ENCODE measurements at places on chromosomes 2 and 18.

DNA sequence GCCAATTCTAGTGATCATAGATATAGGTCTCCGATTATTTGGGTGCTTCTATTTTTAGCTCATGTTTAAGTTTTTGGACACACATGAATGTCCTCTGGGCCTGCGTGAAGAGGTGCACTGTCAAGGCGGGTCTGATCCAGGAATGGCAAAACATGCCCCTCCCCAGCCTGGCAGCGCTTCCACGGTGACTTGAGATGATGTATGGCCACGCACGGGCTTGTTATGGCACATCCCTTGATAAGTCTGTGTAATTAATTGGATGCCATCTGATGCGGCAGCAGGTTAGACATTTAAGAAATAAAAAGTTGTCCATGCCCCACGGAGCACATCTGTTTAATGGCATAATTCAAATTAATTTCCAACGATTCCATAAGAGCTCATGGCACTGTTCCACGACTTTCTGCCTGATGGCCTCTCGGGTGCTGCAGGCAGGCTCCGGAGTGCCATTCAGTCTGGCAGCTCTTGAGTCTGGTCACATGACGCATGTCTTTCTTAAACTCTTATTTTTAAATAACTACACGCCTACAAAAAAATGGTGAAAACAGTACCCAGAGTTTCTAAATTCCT is 151.4 kb downstream of the ACKR3 start:
- no peak for DNase-seq

DNA sequence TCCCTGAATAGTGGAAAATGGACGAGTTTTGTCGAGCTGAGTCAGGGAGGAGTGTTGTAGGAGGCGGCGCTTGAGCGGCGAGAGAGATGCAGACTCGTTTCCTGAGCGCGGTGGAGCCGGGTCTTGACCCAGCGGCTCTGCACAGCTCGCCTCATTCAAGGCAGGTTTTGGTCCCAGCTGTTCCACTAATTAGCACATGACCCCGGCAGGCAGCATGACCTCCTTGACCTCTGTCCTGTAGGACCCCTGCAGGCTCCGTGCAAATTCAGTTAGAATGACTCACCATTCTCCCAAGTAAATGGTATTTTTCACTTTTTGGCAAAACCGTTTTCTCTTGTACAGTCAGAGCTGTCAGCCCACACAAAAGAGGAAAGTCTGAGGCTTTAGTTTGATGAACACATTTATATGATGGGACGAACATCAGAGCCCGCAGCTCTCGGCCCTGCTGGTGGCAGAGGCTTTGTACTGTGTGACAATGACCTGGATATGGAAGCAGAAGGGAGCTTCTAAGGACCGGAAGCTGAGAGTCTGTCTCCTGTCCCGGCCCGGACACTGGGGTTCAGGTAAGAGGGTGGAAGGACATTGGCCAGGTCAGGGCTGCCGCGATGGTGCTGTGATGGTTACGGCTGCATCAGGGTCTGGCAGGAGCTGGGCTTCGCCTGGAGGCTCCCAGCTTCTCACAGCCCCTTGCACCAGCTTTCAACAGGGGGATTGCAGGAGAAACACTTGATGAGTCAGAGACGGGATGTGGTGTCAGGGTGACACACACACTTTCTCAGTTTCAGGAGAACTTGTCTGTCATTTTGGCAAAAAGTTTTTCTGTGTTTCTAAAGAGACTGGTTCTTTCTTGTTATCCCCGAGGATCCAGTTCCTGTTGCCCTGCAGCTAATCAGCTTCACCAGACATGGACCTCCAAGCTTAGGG is 29.9 kb upstream of the ALKAL2 start:
- DNase-seq = no peak

GRCh38 chr18:57023275-57023882 is 123.5 kb upstream of the BOD1L2 start:
- DNase-seq = no peak

GRCh38 chr2:42876326-42876751 is 84.0 kb upstream of the HAAO start:
- no peak for DNase-seq

DNA sequence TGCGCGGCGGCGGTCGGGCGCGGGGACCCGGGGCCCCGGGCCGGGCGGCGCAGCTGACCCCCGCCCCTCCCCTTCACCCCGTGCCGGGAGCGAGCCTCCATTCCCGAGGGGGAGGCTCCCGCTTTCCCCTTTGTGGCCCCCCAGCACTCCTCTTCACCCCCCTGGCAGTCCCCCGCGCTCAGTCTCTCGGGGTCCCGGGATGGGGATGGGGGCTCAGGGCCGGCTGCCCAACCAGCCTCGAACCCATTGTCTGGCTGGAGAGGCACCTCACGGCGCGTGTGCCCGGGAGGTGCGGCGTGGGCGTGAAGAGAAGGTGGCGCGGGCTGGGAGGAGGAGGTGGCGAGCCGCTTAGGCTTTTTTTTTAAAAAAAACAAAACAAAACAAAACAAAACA is 748 bp downstream of the FMNL2 start:
- DNase-seq = no peak

GRCh38 chr2:6362671-6363450 is 502.8 kb downstream of the CMPK2 start:
- DNase-seq = no peak

DNA sequence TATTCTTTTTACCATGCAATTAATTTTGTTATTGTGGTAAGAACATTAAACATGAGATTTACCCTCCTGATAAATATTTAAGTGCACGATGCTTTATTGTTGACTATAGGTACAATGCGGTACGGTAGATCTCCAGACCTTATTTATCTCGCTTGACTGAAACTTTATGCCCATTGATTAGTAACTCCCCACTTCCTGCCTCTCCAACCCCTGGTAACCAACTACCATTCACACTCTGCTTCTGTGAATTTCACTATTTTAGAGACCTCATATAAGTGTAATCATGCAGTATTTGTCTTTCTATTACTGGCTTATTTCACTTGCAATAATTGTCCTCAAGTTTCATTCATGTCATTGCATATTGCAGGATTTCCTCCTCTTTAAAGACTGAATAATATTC is 195.7 kb upstream of the ID2 start:
- DNase-seq = no peak

DNA sequence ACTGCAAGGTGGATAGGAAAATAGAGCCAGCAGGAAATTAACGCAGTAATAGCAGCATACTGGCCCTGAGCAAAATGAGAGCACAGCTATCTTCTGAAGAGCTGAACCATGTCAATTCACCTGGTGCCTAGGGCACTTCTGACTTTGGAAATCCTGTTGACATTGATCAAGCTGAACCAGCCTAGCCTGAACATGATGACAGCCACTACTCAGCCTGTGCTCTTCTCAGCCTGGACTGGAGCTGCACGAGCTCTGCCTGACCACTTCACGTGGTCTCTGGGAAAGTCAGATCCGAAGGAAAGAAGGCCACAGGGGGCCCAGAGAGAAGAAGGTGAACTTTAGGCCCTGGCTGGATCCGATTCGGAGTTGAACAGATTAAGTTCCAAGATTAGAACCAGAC is 421.9 kb downstream of the LPIN1 start:
- DNase-seq = no peak

GRCh38 chr2:30105556-30105955 is 41.3 kb upstream of the YPEL5 start:
- no peak for DNase-seq

DNA sequence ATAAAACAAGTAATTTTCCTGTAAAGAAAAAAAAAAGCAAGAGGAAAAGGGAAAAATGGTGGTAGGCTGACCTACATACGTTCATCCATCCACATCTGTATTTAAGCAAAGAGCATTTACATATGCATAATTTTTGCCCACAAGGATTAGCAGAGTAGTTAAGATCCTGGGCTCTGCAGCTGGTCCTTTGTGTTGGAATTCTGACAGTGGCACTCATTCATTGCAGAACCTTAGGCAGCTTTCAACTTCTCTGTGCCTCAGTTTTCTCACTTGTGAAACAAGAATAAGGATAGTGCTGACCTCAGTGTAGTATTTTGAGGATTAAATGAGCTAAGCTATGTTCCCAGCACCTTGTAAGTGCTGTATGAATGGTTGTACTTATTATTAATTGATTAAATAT is 211.3 kb downstream of the ARL4C start:
- DNase-seq = no peak

DNA sequence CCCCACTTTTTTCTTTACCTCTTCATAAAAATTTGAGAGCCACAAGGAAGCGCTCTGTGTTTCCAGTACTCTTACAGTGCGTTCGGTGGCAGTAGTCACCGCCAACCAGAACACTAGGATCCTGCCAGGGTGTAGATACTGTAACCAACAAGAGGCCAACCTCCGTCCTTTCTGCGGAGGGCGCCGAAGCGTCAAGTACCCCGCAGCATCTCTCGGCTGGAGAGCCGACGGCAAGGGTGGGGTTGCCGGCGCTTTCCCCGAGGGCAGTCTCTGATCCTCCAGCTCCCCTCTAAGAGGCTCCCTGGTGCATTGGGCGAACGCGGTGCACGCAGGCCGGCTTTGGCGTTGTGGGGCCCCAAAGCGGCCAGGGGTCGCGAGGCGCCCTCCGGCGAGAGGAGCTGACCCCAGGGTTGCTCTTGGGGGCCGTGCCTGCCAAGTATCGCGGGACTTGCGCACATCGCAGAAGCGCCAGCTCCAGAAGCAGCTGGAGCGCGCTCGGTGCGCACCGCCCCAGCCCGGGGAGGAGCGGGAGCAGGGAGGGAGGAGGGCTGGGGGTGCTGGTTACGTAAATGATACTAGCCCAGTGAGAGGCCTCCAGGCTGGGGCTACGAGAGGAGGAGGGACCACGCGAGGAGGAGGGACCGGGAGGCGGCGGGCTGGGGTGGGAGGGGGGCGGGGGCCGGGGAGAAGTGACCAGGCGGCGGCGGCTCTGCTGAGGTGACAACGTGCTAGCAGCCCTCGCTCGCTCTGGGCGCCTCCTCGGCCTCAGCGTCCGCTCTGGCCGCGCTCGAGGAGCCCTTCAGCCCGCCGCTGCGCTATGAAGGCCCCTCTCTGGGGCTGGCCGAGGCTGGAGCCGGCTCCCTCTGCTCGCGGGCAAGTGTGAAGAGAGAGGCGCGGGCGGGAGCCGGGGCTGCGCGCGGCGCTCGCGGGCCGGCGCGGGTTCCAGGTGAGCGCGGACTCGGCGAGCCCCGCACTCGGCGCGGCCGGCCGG is at the start of gene GALNT13:
Gene GALNT13 (plus strand): TSS at position 692 of the 991 bp plus-strand sequence.
- no peak for DNase-seq

GRCh38 chr2:219225350-219225749 is 4.1 kb downstream of the ATG9A start:
- no peak for DNase-seq

DNA sequence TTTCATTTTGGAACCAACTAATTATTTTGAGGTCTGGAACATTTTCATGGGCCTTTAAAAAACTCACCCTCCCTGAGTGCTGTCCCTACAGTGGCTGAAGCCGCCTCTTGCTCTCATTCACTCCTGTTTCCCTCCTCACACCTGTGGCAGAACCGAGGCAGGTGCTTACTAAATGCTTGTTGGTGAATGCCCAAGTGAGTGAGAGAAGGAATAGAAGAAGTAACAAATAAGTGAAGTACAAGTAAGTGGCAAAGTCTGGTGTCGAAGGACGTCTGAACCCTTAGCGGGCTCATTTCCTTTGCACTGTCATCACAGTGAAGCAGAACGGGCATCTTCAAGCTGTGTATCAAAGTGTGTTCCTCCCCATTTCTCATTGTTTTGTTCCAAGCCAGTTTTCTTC is 135.2 kb downstream of the RHBDD1 start:
- no peak for DNase-seq
